Left kidney (tissue), 8 donors: ENCODE measurements at places on chromosomes 1 and 21.

DNA sequence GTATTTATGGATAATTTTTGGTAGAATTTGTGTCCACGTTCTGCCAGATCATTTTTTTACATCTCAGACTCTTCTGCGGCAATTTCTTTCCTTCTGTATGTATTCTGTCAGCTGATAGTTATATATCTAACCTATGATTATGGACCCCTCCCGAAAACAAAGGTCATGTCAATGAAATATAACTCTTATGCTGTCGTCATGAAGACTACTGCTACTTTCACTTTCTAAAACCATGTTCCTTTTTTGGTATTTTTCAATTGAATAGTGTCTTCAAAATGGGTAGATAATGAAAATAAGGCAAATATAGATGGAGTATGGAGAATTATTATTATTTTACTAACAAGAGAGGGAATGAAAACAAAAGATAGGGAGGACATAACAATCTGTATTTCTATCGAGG, 3.2 kb downstream of the ANGPTL1 start:
- no peak for DNase-seq

- no peak for DNase-seq
These were observed 54.7 kb upstream of the ARHGEF16 start for GRCh38 chr1:3399732-3400131.

DNA sequence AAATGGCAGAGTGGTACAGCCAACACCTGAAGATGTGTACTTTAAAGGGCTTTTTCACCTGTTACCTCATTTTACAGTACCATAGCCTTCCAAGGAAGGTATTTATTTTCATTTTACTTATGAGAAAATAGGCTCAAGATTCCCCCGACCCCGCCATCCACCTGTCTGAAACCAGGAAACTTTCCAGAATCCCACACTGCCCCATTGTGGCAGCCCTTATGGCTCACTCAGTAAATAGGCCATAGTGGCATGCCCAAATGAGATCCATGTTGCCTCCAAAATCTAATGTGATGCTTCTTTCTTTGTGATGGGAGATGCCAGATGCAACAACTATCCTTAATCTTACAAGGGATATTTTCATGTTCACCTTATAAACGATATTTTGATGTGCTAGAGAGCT, 97.8 kb downstream of the EBNA1BP2 start:
- DNase-seq, result no peak

GRCh38 chr1:20307026-20307425, 16.4 kb downstream of the VWA5B1 start:
- DNase-seq, result no peak

GRCh38 chr1:161266202-161266601, 7.7 kb downstream of the PCP4L1 start:
- DNase-seq, result no peak

GRCh38 chr21:44664691-44665090, 2.0 kb downstream of the KRTAP12-2 start:
- no peak for DNase-seq
